ENCODE measurements at places on chromosomes 3 and 15. TPM values are rescaled to one million over a fixed set of nuclear protein-coding genes. Genes with fewer than 3 reads are reported as not detected.
A peak's percentile ranks its signal among the peaks of the same experiment; 100 is the strongest.

- H3K27ac ChIP-seq, result no peak overlapping the region
- H3K36me3 ChIP-seq, result peaks cover 14% of the 10 kb centered on the region
- H3K4me3 ChIP-seq, result no peak overlapping the region
- H3K4me1 ChIP-seq, result peaks cover 12% of the 10 kb centered on the region
Measured at GRCh38 chr3:187855131-187855530, 109.9 kb upstream of the BCL6 start.

GRCh38 chr3:69079269-69080159 is 651 bp downstream of the UBA3 start:
- H3K36me3 ChIP-seq, result peaks cover 23% of the 10 kb centered on the region
- H3K4me3 ChIP-seq, result peak overlapping the region; percentile 90
- peak overlapping the region; percentile 76 for H3K27ac ChIP-seq
- H3K27me3 ChIP-seq, result no peaks in the 10 kb centered on the region

The KCNAB1 gene
- total RNA-seq, result not detected

The GOLGA6B gene
- not detected for total RNA-seq

DNA sequence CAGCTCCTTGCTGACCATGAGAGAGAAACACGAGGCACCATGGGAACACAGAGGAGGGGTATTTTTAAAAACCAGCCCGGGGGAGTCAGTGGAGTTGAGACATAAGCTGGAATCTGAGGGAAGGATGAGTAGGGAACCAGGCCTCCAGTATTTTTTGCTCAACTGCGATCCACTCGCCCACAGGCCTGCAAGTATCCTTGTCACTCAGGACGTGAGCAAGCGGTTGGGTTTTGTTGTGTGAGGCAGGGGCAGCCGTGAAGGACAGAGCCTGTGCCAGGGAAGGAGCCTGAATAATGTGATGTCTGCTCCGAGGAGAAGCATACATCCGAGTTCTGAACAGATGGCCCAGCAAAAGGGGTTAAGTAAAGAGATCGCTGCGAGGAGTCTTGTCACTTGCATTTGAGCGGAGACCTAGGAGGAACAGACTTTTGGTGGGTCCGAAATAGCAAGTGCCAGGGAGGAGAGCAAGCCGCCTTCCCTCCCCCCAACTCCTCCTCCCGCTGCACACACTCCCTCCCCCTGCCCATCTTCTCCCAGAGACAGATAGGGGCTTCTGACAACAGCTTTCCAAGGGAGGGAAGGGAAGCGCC is 20.4 kb upstream of the NTRK3 start:
- DNase-seq, result no peak
- H3K27ac ChIP-seq, result no peak overlapping the region
- peaks cover 15% of the 10 kb centered on the region for H3K27me3 ChIP-seq
- H3K4me1 ChIP-seq, result no peaks in the 10 kb centered on the region

DNA sequence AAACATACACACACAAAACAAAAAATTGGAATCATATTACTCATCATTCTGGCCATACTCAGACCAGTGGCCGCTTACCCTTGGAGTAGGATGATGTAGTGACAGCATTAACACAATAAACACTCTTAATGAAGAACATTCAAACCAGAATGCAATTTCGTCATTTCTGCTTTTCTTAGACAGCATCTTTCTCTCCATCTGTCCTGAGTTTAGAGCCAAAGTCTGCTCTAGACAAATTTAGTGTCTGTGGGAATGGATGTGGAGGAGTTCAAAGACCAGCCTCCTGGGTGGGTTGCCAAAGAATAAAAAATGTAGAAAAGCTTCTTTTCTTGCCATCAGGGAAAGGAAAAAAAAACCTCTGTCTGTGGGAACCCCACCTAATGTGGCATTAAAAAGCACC is 212.4 kb upstream of the POU1F1 start:
- no peak overlapping the region for H3K27ac ChIP-seq
- DNase-seq, result no peak
- H3K4me1 ChIP-seq, result no peaks in the 10 kb centered on the region
- no peaks in the 10 kb centered on the region for H3K36me3 ChIP-seq
- H3K4me3 ChIP-seq, result no peak overlapping the region

DNA sequence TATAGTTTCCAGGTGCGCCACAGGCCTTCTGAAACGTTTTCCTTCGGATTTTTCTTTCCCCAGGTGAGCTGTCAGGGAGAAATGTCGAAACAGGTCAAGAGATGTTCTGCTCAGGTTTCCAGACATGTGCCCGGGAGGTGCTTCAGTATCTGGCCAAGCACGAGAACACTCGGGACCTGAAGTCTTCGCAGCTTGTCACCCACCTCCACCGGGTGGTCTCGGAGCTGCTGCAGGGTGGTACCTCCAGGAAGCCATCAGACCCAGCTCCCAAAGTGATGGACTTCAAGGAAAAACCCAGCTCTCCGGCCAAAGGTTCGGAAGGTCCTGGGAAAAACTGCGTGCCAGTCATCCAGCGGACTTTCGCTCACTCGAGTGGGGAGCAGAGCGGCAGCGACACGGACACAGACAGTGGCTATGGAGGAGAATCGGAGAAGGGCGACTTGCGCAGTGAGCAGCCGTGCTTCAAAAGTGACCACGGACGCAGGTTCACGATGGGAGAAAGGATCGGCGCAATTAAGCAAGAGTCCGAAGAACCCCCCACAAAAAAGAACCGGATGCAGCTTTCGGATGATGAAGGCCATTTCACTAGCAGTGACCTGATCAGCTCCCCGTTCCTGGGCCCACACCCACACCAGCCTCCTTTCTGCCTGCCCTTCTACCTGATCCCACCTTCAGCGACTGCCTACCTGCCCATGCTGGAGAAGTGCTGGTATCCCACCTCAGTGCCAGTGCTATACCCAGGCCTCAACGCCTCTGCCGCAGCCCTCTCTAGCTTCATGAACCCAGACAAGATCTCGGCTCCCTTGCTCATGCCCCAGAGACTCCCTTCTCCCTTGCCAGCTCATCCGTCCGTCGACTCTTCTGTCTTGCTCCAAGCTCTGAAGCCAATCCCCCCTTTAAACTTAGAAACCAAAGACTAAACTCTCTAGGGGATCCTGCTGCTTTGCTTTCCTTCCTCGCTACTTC is 3.8 kb downstream of the BHLHE40 start:
- peak overlapping the region; percentile 92 for H3K27ac ChIP-seq
- DNase-seq, result peak; percentile 66
- H3K27me3 ChIP-seq, result no peaks in the 10 kb centered on the region
- H3K4me3 ChIP-seq, result peak overlapping the region; percentile 96

- no peak for DNase-seq
- H3K27me3 ChIP-seq, result peaks cover 30% of the 10 kb centered on the region
- H3K27ac ChIP-seq, result no peak overlapping the region
- no peak overlapping the region for H3K4me3 ChIP-seq
Measured at GRCh38 chr15:70438776-70439175, 324.6 kb downstream of the UACA start.

- no peaks in the 10 kb centered on the region for H3K27me3 ChIP-seq
- DNase-seq, result no peak
- H3K27ac ChIP-seq, result no peak overlapping the region
Measured at GRCh38 chr3:78004571-78004970, 964.7 kb downstream of the ROBO2 start.

DNA sequence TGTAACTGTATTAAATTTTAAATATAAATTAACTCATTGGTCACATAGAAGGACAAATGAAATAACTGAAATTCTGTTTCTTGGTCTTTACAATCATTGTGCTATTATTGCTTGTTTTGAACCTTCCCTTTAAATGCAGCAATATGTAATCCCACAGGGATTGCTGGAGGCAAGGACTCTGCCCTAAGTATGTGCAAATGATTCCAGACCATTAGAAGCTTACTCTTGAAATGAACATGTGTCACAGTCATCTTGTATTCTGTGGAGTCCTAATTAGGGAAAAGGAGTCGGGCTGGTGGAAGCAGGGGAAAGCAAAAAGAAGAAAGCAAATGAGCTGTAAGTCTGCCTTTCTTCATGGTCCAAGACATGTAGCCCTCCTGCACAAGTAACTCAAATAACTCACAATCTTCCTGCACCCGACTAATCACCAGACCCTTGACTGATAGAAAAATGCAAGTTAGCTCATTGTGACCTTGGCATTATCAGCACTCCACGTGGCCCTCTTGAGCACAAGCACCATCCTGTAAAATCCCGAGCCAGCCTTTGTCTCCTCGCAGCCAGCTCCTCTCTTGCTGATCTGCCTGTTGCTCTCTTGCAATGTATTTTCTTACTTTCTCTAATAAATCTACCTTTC is 2.3 kb upstream of the TMPRSS7 start:
- H3K27me3 ChIP-seq, result peaks cover 4% of the 10 kb centered on the region
- no peak for DNase-seq
- no peaks in the 10 kb centered on the region for H3K4me1 ChIP-seq
- H3K36me3 ChIP-seq, result no peaks in the 10 kb centered on the region
- no peak overlapping the region for H3K27ac ChIP-seq

DNA sequence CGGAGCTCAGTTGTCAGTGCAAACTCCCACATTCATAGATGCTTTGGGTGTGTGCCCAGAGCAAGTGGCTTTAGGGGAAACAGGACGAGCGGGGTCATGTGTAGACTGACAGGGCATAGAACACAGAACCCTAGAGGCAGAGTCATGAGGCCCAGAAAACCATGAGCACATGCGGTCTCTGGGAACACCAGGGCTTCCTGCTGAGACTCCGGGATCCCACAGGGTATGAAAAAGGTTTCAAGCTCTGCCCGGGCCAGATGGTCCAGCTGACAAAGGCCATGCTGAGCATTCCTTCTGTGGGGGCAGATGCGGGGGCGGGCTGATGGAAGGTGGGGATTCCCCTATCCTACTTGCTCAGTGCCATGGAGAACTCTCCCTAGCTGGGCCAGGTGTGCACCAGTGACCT is 44.8 kb downstream of the ROPN1B start:
- no peak for DNase-seq
- H3K27me3 ChIP-seq, result no peaks in the 10 kb centered on the region
- H3K27ac ChIP-seq, result no peak overlapping the region
- H3K4me3 ChIP-seq, result no peak overlapping the region

DNA sequence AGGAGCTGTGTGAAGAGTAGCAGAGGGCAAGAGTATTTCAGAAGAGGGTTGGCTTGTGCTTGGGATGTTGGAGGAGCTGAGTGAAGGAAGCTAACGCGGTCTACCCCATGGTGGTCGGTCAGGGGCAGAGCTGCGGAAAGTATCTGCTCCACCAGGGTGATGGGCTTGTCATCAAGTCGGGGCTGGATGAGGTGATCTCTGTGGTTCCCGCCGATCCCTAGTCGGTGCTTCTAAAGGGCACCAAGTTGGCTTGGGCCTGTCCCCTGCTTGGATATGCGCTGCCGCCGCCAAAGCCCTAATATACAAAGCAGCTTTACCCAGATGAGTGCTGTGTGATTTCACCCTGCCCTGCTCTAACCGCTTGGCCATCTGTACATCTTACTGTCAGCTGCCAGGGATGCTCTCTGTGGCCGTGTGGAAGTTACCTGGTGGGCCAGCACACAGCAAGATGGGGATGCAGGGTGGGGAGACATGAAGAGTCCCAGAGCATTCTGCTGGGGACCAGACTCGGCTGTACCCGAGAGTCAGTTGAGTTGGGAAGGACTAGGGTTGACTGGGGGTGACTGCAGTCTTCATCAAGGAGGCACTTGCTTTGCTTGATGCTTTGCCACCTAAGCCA is 226.1 kb upstream of the BHLHE40 start:
- no peak overlapping the region for H3K4me3 ChIP-seq
- no peaks in the 10 kb centered on the region for H3K27me3 ChIP-seq
- DNase-seq, result no peak
- H3K36me3 ChIP-seq, result peaks cover 63% of the 10 kb centered on the region
- peak overlapping the region; percentile 27 for H3K27ac ChIP-seq
- H3K4me1 ChIP-seq, result peaks cover 61% of the 10 kb centered on the region

Data from activated CD4-positive, alpha-beta T cell treated with anti-CD3 and anti-CD28 coated beads, Interleukin-2, amount 10 ng/mL, durations not matched to agents 24 days and 14 days (primary cell).